ENCODE measurements at places on chromosomes 16 and 17.

DNA sequence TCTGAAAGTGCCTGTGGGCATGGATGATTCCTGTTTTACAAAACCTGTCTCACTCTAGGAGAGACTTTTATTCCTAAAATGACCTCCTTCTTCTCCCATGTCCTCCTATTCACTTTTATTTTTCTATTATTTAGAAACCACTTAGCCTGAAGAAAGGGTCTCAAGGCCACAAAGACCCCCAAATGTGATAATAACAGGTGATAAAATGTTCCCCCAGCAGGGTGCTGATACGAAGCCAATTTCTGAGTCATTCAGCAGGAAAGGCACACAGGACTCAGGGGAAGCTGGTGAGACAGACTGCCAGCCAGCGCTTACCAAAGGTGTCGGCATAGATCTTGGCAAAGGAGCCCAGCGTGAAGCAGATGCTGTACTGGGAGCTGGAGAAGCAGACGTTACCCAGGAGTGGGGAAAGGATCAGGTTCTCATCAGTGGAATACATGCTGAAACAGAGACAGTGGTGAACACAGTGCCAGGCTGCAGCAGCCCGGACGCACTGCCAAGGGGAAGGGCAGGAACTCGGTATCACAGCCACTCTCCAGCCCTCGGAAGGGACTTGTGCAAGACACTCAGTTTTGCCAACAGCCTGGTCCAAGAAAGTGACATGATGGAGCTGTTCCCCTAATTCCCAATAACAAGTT is 24.6 kb downstream of the HIGD1B start:
- no peak for DNase-seq

DNA sequence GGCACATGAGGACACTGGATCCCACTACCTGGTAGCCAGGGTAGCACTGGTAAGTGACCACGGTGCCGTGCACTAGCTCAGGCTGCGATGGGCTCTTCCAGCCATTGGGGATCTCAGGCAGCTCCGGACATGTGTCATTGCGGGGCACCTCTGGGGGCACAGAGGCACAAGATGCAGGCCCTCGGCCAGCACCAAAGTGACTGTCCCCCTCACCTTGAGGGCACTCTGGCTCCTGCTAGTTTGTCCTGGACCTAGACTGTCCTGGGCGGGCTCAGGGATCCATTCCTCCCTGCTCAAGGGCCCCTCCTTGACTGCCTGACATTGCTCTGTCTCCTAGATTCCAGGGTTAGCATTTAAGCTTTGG is 6.7 kb upstream of the PHF12 start:
- no peak for DNase-seq

- no peak for DNase-seq
Observed at GRCh38 chr17:58281511-58282011, 826 bp upstream of the MPO start.

GRCh38 chr17:18033442-18034099 is 5.4 kb downstream of the ATPAF2 start:
- peak; percentile 63 for DNase-seq

DNA sequence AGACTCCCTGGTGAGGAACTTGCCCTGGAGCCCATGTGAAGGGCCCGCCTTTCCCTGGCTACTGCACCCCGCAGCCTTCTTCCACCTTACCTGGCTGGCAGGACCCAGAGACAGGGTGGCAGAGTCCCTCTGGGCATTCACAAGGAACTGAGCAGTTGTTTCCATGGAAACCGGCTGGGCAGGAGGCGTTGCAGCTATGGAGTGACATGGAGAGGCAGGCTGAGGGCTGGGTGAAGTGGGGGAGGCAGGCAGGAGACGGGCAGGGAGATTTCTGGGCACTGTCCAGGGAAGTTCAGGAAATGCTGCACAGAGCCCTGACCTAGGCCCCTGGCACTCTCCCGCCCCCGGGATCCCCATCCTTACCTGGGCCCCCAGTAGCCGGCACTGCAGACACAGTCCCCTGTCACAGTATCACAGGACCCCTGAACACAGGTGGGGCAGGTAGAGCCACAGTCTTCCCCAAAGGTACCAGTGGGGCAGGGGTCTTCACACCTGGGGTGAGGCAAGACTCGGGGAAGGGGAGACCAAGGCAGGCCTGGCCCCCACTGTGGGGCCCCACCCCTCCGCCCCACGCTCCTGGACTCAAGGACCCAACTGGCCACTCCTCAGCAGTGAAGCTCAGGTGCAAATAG is 5.9 kb downstream of the SCARF1 start:
- no peak for DNase-seq

DNA sequence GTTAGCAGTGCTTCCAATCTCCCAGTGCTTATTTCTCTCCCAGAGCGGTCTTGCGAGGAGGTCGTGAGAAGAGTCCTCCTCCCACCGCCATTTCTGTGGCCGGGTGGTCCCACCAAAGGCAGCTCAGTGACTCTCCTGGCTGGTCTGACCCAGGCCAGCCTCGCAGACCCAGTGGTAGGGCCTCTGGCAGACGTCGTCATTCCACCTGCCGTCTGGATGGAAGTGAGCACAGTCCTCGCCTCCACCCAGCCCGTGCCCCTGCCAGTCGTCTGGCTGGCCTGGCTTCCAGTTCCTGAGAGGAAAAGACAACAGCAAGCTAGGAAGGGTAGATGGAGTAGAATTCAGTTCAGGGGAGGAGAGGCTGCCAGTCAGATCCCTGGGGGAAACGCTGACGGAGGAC is 5.1 kb downstream of the CLEC10A start:
- no peak for DNase-seq

GRCh38 chr16:54939510-54940278 is 9.0 kb downstream of the IRX5 start:
- no peak for DNase-seq

GRCh38 chr17:9969301-9969935 is 64.3 kb upstream of the RCVRN start:
- no peak for DNase-seq

- no peak for DNase-seq
Observed at GRCh38 chr17:9981344-9981915, 76.4 kb upstream of the RCVRN start.

DNA sequence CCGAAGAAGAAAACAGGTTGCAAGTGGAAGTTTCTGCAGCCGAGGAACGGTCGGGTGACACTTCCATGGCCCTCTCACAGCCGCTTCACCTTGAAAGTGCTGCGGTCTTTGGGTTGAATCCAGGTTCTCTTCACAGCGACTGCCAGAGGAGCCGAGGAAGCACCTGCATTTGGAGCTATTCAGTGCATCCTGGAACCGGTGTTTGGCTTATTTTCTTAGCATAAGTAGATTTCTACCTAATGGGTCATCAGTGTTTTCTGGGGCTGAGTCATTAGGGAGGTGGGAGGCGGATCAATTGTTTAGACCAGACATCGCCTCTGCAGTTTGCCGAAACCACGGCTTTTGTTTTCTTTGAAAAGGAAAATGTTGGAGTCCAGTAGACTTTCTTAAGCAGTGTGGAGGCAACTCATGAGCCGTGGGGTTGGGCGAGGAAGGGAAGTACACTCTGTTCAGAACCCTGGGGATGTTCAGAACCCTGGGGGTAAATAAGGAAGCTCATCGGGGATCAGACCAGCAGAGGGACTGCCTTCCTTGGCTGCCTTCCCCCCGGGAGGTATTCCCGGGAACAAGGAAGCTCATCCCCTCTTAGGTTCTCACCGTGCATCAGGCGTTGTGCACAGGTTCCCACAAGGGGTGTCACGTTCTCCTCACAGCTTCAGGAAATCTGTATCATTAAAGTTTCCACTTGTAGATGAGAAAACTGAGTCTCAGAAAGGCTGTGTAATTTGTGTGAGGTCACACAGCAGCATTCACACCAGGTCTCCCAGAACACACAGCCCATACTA is 361.5 kb downstream of the SNX29 start:
- no peak for DNase-seq

- DNase-seq, result no peak
Observed at GRCh38 chr17:49971848-49972485, 3.0 kb downstream of the DLX4 start.

DNA sequence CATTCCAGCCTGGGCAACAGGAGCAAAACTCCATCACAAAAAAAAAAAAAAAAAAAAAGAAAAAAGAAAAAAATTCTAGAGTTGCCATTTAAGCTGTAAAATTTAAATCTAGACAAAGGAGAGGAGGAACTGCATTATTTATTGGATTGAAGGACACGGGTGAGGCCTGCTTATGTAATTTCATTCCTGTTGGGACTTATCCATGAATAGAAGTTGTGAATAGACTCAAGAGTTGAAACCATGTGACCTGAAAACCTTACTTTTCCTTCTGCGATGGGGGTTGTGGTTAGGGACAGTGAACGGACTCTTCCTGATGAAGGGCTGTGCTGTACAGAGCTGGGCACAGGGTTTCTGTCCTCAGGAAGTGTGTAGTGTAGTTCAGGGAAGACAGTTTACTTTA is 22.5 kb downstream of the BANP start:
- DNase-seq, result no peak

GRCh38 chr17:49361129-49361901 is 735 bp downstream of the ZNF652 start:
- DNase-seq, result peak; percentile 46

DNA sequence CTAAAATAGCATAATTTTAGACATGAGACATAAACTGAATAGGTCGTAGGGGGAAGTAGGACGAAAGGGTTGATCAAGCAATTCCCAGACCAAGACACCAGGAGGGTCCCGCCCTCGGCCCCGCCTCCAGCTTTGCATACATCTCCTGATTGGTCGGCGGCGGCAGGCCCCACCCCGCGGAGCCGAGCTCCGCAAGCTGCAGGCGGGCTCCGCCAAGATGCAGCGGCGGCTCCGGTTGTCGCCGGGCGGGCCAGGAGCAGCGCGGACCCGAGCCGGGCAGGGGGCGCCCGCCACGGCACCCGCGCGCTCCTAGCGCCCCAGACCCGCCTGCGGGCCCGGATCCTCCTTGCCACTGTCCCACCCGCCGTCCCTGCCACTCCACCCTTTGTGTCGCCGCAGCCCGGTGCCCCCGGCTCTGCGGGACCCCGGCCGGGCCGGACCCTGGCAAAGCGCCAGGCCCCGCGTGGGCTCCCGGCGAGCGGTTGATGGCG is at the start of gene CDR2L:
Gene CDR2L, plus strand, starts transcription at position 215 of the 491 bp plus-strand sequence. CDS start 412 bp downstream, outside the sequence.
- peak; percentile 98 for DNase-seq

- DNase-seq, result peak; percentile 79
Observed at GRCh38 chr16:56932721-56933619, 1.0 kb downstream of the HERPUD1 start.

DNA sequence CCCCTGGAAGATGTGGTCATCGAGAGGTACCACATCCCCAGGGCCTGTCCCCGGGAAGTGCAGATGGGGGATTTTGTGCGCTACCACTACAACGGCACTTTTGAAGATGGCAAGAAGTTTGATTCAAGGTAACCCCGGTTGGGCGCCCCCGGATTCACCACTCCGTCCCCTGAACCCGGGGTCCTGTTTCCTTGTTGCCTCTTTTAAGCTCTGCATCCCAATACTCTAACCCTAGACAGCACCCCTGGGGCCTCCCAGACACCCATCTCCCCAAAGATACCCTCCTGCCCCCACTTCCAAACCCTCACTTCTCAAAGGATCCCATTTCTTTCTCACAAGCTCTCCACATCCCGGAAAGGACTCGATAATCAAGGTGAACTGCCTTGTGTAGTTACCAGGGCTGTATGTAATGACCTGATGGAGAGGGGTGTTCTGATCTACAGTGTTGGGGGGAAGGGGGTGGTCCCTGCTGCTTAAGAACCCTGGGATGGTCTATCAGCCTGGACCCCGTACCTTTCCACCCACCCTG is 412 bp downstream of the FKBP10 start:
- DNase-seq, result no peak

DNA sequence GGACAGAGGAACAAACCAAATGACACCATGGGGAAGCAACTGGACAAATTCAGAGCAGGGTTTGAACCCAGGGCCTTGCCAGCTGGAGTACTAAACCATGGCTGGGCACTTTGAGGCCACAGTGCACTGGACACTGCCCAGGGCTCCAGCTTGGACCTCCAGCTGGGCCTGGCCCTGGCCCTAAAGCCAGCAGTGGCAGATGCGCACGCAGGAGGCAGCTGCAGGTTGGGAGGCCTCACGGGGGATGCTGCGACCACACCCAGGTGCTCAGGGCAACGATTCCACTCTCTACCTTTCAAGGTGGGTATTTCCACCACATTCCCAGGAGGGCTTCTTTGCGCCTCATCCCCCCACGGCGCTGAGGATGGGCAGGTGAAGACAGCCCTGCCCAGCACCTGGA is 28.9 kb downstream of the WNT3 start:
- DNase-seq, result no peak

DNA sequence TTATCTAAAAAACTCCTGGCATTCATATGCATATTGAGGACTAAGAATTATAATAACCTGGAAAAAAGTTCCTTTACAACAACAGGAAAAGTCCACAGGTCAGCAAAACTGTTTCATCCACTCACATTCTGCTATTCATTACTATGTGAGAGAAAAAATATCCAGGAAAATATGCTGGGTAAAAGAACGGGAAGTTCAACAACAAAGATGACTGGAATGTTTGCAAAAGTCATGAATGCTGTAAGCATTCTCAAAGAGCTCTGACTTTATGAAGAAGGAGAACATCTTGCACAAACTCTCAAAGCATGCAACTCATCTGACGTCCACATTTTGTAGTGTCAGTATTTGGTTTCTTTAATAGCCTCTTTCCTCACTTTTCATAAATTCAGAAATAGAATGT is 56.9 kb upstream of the ALDH3A1 start:
- DNase-seq, result no peak

DNA sequence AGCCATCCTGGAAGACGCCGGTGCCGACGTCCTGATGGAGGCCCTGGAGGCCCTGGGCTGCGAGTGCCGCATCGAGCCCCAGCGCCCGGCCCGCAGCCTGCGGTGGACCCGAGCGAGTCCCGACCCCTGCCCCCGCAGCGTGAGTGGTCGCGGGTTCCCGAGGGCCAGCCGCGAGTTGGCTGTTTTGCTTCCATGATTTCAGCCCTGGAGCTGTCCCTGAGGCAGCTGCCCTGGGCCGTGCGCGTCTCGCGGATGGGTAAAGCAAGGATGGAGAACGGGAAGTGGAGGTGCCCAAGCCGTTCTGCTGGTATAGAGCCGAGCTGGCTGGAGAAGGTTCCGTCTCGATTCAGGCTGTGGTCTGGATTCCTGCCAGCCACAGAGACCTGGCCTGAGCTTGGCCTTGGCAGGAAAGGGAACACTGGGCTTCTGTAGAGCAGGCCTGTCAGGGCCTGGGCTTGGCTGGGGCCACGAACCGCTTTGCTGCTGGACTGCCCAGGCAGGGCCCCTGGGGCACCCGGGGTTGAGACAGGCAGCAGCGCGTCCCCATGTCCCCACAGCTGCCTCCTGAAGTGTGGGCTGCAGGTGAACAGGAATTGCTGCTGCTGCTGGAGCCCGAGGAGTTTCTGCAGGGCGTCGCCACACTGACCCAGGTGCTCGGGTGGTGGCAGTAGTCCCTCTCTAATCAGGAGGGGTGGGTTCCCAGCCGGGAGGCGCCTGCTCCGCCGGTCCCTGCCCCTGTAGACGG is 941 bp upstream of the MRPS34 start:
- DNase-seq, result peak; percentile 31

GRCh38 chr16:2023092-2024031 is 3.3 kb upstream of the NHERF2 start:
- peak; percentile 95 for DNase-seq

DNA sequence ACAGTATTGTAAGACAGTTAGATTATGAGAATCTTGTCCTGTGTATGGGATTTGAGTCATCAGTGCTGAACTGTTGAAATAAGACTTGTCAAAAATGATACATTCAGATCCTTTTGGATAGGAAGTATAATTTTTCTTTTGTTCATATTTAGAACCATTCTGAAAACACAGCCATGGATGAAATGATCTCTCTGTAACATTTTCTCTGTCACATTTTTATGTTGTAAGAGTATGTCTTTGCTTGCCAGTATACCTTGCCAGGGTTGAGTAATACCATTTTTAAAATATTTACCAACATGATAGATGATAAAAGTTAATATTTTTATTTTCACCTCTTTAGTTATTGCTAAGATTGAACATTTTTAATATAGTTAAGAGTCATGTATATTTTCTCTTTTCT is 45.0 kb downstream of the NSRP1 start:
- no peak for DNase-seq

Measured in right hindlimb (tissue), 1 donor.